CD4-positive, alpha-beta T cell (primary cell): ENCODE measurements at places on chromosomes 7 and 10. TPM values are rescaled to one million over a fixed set of nuclear protein-coding genes. Genes with fewer than 3 reads are reported as not detected.

GRCh38 chr10:11699550-11700097, 42.6 kb upstream of the ECHDC3 start:
- DNase-seq: no peak

GRCh38 chr7:50389961-50390360, 60.2 kb downstream of the FIGNL1 start:
- no peak for DNase-seq

DNA sequence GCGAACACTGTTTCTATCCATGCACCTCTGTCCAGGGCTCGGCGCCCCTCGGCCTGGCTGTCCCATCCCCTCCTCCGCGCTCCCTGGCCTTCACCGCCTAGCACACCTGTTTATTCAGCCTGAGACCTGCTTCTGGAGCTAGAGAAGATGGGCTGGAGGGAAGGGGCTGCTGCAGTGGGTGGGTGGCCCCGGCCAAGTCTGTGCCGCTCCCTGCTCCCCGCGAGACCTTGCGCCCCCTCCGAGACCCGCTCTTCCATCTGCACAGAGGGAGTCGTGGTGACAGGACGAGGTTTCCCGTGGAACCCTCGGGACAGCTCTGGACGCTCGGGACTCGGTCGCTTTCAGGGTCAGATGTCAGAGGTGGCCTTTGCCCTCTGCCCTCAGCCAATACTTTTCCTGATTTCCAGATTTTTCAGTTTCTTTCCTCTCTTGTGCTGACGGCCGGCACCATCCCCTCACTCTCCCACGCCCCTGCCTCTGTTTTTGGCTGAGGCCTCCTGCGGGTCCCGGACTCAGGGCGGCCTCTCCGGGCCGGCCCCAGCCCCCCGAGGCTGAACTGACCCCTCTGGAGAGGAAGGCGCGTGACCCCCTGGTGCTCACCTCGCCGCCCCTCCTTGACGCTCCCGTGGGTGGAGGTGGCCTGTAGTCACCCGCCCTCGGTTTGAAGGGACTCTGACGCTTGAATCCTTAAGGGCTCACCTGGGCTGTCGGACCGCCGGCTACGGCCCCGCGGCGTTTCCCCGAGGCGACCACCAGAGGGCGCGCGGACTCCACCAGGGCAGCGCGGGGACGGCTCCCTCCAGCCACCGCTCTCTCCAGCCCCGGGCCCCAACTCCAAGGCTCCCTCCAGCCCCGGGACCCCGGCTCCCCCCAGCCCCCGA, 15.6 kb downstream of the SHH start:
- DNase-seq: peak; percentile 78

DNA sequence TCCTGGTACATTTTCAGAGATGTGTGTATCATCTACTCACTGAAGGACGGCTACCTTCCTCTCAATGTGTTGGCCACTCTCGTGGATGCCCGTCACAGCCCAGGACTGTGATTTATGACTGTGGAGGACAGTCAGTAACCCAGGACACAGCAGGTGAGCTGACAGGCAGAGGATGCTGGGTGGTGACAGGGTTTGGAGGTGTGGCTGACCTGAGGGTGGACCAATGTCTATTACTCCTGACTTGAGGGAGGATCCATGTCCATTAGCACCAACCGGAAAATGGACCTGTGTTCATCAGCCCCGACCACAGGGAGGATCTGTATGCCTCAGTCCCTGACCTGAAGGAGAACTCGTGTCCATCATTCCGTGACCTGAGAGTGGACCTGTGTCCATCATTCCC, 96.1 kb downstream of the ADCY1 start:
- DNase-seq: no peak

DNA sequence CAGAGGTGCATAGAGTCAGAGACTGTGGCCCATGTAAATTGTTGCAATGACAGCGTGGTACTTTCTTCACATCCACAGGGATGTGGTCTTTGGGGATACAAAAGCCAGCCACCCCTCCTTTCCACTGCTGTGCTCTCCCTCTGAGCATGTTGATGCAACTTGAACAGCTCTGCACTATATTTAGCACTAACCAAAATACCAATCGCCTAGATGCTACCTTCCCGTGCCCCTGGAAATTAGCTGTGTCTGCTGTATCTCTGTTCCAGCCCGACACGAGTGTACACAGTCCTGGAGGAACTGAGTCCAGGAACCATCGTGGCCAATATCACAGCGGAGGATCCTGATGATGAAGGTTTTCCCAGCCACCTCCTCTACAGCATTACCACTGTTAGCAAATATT, 38.1 kb downstream of the CDHR3 start:
- no peak for DNase-seq

- peak; percentile 6 for DNase-seq
Measured at GRCh38 chr10:91410638-91411371, 661 bp downstream of the HECTD2 start.

GRCh38 chr7:31444196-31444595, 69.7 kb upstream of the ITPRID1 start:
- DNase-seq: no peak

- DNase-seq: no peak
Measured at GRCh38 chr10:1776127-1776662, 38.9 kb upstream of the ADARB2 start.

GRCh38 chr10:124691421-124692099, 52.6 kb downstream of the FAM53B start:
- no peak for DNase-seq

- no peak for DNase-seq
Measured at GRCh38 chr7:127766831-127767459, 115.0 kb downstream of the SND1 start.

DNA sequence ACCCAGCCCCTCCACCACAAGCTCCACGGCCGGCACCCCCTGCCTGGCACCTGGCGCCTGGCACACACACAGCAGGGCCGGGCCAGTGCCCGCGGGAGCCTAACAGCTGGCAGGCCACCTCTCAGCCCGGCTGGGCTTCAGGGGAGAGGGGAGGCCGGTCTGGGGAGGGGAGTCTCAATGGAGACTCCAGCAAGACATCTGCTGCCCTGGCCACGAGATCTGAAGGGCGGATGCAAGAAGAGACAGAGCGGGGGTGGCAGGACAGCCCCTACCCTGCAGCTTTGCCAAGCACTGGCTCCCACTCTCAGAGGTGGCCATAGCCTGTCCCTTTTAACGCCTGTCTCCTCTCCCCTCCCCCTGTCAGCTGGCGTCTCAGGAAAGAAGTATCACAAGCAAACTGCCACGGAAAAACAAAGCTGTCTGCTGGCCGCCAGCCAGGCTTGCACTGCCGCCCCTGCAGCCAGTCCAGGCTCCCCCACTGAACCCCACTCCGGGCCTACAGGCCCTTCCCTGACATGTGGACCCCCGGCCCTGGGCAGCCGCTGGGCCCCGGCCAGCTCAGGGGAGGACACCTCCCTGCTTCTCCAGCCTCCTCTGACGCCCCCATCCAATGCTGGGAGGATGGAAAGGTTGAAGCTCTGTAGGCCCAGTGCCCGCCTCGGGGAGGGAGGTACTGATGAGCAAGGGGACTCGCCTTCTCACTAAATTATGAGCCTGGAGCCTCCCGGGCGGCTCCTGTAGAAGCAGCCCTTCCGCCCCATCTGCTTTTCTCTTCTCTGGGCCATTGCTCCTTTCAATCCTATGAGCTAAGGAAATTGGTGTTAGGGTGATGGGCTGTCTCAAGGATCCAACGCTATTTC, 178.4 kb downstream of the ARHGAP12 start:
- DNase-seq: no peak

DNA sequence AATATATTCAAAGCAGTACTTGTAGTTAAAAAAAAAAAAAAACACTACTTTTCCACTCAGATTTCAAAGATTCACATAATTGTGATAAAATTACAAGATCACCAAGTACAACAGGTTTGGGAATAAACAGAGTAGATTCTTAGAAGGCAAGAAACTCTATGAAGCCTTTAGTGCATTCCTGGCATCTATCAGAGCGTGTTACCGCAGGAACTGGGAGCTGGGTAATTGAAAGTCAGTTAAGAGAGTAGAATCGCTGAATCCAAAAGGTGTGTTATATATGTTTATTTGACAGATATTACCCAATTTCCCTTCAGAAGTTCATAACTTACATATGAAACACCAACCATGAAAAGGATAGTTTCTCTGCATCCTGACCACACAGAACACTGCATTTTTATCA, 159.2 kb upstream of the PLXNA4 start:
- DNase-seq: no peak

DNA sequence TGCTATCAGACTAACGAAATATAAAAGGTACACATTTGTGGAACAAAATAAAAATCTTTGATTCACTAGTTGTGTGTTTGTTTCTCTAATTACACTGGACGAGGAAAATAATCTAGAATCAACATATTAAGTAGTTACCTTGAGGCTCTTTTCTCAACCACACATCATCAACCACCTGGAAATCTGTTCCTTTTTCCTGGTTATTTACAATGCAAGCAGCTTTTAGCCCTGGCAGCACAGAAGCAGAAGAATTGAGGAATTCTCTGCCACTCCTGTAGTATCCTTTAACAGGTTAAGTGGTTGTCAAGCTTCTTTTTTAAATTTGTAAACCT, 23.7 kb downstream of the NUP42 start:
- DNase-seq: no peak

GRCh38 chr10:128086003-128086863, 40.0 kb downstream of the MKI67 start:
- DNase-seq: no peak

DNA sequence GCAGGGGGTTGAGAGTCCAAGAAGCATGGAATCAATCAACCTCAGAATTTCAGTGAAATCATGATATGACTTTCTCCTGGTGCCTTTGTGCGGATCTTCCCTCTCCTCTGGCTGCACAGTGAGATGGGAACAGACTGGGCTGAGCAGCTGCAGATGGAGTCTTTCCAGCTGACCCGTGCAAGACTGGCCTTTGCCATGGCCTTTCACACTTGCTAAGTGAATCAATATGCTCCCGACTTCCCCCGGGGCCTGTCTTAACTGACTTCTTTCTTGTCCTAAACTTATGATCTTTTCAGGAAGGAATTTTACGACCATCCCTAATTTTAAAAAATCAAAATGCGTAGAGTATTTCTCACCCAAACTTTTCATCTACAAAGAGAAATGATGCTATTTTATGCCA, 469.9 kb downstream of the GALNT17 start:
- no peak for DNase-seq

- no peak for DNase-seq
Measured at GRCh38 chr10:132107949-132108877, 42.5 kb downstream of the JAKMIP3 start.

DNA sequence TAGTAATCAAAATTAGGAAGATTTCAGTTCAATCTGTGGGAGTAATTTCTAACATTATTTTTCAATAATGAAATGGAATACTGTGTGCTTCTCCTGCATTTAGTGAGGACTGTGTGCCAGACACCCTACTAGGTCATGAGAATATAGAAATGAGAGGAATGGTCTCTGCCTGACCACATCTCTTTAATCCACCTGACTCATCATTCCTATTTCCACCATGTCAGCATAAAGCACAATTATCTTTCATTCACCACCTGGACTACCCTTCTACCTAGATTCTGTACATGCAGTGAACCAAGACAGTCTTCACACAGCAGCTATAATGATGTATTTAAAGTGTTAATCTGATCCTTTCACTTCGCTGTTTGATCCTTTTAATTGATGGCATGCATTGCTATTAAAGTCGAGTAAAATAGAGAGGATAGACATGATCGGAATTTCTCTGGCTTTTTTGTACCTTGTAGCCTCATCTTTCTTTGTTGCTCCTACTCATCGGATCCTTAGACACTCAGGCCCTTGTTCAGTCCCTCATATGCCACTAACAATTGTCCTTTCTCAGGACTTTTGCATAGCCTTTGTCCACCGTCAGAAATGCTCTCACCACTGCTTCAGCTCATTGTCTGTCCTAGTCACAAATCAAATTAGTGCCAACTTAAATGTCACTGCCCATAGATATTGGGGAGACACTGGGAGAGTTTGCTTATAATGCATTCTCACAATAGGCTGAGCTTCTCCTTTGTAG, 1037.1 kb downstream of the REEP3 start:
- DNase-seq: no peak

DNA sequence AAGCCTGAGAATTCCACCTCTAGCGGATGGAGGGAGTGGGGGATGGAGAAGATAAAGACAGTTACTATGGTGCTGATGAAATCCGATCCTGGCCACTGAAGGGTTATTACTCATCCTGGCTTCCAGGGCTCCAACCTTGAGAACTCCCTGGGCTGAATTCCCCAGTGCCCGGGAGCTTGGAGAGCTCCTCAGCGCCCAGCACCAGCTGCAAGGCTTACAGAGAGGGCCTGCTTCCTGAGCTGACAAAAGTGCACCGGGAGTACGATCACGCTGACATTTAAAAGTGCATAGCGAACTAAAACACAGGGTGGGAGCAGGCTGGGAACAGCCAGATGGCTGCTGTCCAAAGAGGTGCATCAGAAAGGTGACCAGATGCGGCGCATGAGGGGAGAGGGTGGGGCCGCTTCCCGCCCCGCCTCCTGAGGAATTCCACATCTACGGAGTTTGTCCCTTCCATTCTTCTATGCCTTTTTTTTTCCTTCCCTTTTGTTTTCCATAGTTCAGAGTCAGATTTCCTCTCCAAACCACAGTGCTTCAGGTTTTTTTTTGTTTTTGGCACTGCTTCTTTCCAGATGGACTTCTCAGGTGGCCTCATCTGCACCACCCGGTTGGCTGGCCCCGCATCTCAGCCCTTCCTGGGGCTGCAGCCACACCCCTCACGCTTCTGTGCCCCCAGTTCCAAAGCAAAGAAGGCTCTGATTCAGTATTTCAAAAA, 62.4 kb upstream of the MKRN1 start:
- no peak for DNase-seq

DNA sequence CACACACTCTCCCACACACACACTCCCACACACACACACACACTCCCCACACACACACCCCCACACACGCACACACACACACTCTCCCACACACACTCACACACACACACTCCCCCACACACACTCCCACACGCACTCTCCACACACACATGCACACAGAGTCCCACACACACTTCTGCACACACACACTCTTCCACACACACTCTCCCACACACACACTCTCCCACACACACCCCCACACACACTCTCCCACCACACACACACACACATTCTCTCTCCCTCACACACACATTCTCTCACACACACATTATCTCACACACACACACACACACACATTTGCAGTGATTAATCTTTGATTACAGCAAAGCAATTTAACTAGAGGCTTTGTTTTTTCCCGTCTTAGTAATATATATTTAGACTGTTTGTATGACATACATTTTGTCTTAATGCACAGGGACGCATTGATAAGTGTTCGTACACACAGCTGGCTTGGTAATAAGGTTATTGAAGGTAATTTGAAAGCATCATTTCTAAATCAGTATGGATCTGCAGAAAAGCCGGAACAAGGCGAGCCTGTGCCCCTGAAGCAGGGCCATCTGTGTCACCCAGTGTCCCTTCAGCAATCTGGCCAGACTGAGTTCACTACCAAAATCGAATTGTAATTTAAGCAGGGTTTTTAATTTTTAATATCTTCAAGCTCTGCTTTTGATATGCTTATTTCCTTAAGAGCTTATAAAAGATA, 69.9 kb upstream of the SH2B2 start:
- DNase-seq: no peak

- no peak for DNase-seq
Measured at GRCh38 chr10:10327934-10328333, 689.7 kb upstream of the CELF2 start.

Gene COBL
- not detected for total RNA-seq

Gene GPR26
- not detected for total RNA-seq

Gene IQUB
- total RNA-seq: not detected

Gene C10orf143
- total RNA-seq: 4.3 TPM

Gene CYP2C18
- not detected for total RNA-seq

Gene ZWINT
- total RNA-seq: 1.6 TPM
